Psoas muscle (tissue), 8 donors: ENCODE measurements at places on chromosomes 7 and 10. TPM values are rescaled to one million over a fixed set of nuclear protein-coding genes. Genes with fewer than 3 reads are reported as not detected.

DNA sequence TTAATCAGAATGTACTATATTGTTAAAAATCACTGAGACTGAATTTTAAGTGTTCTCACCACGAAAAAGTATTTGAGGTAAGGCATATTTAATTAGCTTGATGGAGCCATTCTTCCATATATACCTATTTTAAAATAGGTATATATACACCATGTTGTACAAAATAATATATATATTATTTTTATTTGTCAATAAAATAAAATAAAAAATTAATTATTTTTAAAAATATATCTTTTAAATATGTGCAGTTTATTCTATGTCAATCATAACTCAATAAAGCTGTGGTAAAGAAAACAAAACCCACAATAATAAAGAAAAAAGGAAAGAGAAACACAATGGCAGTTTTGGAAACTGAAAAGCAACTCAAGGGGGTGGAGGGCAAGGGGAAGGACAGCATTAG is 33.6 kb upstream of the TFEC start:
- DNase-seq, result no peak

Gene AOAH
- 0.04 TPM for polyA plus RNA-seq

- no peak for DNase-seq
Measured at GRCh38 chr7:127158659-127159058, 94.1 kb downstream of the GRM8 start.

Gene SNX10
- polyA plus RNA-seq, result 0.63 TPM

DNA sequence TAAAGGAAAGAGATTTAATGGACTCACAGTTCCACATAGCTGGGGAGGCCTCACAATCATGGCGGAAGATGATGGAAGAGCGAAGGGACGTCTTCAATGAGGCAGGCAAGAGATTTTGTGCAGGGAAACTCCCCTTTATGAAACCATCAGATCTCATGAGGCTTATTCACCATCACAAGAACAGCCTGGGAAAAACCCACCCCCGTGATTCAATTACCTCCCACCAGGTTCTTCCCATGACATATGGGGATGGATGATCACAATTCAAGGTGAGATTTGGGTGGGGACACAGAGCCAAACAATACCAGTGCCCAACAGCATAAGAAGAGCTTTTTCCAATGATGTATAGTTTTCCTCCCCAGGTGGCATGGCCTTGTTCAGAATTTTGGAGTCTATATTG is 11.2 kb upstream of the C7orf33 start:
- DNase-seq, result no peak

DNA sequence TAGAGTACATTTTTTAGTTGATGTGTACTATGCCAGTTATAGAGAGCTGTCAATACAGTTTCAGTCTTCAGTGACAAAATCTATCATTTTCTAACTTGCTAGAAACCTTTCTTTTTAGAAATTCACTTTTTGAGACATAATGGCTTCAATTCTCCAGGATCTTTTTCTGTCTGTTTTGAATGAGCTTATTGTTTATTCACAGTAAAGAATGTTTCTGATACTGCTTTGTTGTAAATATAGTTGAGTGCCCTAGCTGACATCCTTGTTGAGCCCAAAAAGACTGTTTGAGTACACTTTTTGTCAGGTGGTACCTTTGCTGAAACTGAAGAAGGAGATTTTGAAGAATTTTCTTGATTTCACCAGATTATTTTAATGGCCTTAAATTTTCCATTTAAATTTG is 139.9 kb downstream of the PPP1R9A start:
- DNase-seq, result no peak

DNA sequence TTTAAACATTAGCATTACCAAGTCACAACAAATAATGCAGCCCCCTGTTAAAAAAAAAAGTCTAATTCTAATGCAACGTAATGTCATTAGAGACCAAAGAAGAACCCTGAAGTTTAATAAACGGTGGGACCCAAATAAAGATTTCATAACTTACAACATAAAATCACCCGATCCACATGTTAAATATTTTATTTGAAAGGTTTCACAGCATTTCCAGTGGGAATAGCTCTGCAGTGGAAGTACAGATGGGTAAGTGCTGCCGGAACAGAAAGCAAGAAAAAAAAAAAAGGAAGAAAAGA is 320.6 kb upstream of the ZMIZ1 start:
- DNase-seq, result no peak

Gene ERVW-1
- polyA plus RNA-seq, result 0.03 TPM

GRCh38 chr10:26213157-26213800 is 3.3 kb upstream of the GAD2 start:
- no peak for DNase-seq

Gene TUBGCP2
- 33.8 TPM for polyA plus RNA-seq

Gene CALML5
- polyA plus RNA-seq, result not detected
